ENCODE measurements at places on chromosomes 16 and 17.
A peak's percentile ranks its signal among the peaks of the same experiment; 100 is the strongest.

GRCh38 chr16:84840687-84841627, 21.2 kb downstream of the CRISPLD2 start:
- peak; percentile 36 for DNase-seq

- DNase-seq = no peak
Observed at GRCh38 chr16:64269756-64270155, 852.1 kb downstream of the CDH11 start.

GRCh38 chr16:78230832-78231231, 131.4 kb downstream of the WWOX start:
- DNase-seq = no peak

DNA sequence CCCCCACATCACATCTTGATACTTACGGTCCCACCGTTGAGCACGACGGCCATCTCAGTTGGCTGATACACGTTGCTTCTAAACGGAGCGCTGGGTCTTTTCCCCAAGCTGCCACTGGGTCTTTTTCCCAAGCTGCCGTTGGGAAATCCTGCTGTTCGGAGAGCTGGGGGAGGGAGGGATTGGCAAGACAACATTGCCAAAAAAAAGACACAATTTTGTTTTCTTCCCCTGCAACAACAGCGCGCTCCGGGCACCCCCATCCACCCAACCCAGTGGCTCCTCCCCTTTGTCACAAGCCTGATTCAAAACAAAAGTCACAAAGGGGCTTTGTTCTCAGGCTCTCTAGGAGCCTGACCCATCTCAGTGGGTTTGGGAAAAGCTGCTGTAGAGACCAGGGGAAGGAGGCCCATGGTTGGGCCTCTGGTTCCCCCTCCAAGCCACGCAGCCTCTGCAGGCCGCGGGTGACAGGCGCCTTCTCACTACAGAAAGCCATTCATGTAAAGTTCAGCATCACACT, 22.8 kb downstream of the GPRC5B start:
- no peak for DNase-seq

DNA sequence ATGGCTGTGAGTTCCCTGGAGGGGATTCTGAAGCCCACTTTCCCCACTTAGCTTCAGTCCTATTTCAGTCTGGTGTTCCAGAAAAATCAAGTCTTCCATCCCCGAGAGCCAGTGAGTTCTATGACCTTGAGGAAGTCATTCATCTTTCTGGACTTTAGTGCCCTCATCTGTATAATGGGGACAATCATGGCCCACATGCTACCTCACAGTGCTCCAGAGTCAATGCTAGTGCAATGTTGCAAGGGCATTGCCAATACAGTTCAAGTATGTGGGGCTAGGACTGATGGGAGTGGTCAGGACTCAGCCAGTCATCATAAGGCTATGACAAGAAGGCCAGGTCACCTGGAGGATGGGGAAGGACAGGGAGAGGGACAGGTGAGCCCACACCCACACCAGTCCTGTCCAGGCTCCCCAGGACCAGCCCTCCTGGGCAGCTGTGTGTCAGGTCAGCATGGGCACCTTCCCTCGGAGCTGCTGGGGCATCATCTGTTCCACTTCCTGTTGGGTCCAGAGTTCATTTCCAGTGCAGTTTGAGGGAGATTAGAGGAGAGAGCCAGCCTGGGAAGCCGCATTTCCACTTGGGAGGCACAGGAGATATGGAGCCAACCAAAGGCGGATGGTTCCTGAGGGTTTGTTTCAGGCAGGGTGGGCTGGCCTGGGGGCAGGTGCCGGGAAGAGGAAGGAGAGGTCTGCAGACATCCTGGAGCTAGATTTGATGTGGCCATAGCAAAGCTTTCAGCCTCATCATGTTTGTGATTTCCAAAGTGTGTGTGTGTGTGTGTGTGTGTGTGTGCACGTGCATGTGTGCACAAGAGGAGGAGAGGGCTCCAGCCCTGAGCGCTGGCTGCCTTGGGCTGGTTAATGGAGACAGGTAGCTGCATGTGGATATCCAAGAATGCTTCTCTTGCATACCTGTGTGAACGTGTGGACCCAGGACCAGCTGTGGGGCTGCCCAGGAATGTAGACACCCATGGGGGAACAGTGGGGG, 3.9 kb upstream of the WNT9B start:
- no peak for DNase-seq

- peak; percentile 30 for DNase-seq
Observed at GRCh38 chr16:75028544-75029135, 29.8 kb downstream of the ZNRF1 start.

DNA sequence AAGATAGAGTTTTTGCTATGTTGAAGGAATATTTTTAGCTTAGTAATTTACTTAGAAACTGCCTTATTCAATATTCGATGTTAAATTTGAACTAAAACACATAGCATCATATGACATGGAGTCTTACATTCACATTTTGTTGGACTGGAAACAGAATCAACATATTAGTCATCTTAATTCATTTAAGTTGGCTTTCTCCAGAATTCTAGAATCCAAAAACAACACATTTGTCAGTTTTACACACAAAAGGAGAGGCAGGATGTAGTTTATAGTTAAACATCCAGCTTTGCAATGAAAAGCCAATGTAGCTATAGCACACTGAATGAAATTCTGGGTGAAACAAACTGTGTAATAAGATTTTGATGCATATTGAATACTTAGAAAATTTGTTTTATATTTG, 43.3 kb downstream of the WWOX start:
- DNase-seq = no peak

DNA sequence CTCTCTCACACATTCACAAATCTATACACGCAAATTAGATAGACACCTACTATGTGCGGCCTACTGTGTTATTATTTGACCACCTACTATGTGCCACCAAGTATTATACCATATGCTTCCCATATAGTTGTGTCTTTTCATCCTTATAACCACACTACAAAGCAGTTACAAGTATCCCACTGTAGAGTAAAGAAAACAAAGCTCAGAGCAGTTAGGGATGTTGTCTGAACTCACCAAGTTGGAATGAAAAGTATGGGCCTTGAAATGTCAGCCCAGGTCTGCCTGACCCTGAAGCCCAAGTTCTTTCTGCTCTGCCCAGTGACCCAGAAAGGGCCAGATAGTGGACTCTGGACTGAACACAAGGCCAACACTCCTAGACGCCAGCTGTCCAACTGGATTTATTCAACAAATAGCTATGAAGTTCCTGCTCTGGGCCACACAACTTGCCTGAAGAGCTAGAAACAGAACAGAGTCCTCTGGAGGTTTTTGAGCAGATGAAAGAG, 8.5 kb downstream of the KRT37 start:
- peak; percentile 72 for DNase-seq

- DNase-seq = no peak
Observed at GRCh38 chr17:44188576-44189403, 2.0 kb downstream of the TMUB2 start.

DNA sequence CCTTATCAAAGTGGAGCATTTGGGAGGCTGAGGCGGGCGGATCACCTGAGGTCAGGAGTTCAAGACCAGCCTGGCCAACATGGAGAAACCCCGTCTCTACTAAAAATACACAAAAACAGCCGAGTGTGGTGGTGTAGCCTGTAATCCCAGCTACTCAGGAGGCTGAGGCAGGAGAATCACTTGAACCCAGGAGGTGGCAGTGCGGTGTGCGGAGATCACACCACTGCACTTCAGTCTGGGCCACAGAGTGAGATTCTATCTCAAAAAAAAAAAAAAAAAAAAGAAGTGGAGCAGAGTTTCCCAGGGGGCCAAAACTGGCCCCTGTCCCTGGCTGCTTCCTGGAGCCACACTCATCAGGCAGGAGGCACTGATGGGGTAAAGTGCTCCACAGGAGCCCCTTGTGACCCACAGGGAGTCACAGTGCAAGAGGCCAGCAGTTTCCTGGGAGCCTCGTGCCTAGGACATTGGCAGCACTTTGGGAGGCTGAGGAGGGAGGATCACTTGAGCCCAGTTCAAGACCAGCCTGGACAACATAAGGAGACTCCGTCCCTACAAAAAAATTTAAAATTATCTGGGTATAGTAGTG, 44.4 kb downstream of the RTN4RL1 start:
- DNase-seq = no peak

DNA sequence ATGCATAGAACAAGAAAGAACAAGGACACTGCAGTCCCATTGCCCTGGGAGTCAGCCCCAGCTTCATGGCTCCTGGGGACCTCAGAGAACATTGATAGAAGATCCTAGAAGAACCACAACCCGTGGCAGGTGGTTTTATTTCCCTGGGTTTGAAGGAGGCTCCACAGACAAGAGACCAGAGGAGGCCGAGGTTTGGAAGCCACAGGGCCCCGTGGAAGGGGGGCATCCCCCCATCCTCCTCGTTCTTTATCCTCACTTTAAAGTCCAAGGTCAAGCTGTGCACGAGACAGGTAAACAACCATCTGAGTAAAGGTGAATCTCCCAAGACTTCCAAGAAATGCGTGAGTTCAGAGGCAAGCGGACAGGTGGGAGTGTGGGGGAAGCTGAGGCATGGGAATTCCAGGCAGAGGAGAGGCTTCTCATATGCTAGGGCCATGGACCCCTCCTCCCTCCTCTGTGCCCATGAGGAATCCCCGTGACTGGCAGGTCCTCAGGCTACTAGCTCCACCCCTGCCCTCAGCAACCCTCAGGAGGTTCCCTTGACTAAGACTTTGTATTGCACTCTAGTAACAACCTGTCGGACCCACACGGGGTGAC, 849 bp upstream of the SULT1A1 start:
- DNase-seq = no peak

DNA sequence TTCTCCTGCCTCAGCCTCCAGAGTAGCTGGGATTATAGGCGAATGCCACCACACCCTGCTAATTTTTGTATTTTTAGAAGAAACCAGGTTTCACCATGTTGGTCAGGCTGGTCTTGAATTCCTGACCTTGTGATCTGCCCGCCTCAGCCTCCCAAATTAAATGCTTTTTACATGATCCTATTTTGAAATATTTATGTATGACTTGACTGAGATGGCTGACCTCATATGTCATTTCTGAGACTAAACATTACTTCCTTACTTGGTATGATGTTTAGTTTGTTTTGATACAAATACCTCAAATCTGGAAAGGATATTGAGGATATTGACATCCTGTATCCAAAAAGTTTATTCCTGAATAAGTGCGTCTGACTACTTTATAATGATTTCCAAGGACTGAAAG, 11.9 kb downstream of the CALCOCO2 start:
- no peak for DNase-seq

DNA sequence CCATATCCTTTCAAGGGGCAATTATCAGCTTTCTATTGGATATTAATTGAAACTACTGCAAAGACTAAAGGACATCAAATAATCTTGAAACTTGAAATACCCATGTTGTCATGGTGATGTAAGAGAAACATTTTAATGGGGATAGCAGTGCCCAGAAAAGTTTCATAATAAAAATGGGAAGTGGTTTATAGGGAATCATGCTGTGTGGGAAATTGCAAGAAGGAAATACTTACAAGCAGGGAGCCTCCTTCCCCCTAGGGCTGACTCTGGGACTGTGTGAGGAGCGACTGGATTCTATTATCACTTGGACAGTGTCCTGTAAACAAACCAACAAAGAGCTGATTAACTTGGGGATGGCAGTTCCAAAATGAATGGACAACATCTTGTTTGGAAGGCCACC, 1393.1 kb upstream of the GOT2 start:
- no peak for DNase-seq

- DNase-seq = no peak
Observed at GRCh38 chr16:87543436-87544191, 50.8 kb upstream of the ZCCHC14 start.

DNA sequence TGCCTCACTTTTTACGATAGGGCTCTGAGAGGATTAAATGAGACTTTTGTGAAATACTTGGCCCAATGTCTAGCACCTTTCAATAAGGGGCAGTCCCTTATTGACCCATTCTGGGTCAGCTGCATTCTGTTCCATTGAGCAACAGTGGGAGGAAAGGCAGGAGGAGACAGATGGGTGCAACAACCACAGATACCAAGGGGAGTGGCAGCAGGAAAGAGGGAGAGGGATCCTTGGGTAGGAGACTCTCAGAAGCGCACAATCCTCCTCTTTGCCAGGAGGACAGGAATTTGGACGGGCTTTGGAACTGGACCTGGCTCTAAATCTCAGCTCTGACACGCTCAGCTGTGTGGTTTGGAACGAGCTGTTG, 3.5 kb downstream of the PIPOX start:
- no peak for DNase-seq

DNA sequence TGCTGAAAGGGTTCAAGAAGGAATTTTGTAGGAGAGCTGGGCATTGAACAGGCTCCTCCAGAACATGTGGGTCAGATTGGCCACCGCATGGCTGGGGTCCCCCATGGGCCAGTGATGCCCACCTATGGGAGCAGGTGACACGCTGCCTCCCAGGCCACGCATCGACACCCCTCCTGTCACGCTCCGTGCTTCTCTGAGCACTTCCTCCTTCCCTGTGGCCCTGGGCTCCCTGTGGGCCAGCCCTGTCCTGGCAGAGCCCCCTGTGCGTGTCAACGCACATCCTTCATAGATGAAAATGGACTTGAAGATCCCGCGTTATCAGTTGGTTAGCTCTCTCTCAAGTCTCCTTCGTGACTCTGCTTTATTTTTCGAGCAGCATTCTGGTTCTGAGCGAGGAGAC, 160.3 kb downstream of the RPTOR start:
- DNase-seq = no peak

DNA sequence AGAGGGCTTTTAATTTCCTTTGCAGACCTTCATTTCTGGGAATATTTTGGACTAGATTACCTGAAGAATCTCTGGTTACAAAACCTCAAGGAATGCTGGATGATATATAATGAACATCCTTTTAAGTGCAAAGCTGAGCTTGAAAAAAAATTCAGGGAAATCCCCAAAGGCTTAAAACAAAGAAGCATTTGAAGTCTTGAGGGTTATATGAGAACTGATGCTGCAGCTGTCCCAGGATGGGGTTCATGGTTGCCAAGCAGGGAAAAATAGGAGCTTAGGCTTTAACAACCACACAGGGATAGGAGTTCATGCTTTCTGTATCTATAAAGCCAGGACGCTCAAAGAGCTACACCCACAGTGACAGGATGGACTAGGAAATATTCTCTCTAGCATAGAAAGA, 150.4 kb upstream of the IRX5 start:
- DNase-seq = no peak

GRCh38 chr17:81535007-81535328, 6.8 kb downstream of the FSCN2 start:
- no peak for DNase-seq
